H9 (cell line): ENCODE measurements at places on chromosomes 4 and X.

DNA sequence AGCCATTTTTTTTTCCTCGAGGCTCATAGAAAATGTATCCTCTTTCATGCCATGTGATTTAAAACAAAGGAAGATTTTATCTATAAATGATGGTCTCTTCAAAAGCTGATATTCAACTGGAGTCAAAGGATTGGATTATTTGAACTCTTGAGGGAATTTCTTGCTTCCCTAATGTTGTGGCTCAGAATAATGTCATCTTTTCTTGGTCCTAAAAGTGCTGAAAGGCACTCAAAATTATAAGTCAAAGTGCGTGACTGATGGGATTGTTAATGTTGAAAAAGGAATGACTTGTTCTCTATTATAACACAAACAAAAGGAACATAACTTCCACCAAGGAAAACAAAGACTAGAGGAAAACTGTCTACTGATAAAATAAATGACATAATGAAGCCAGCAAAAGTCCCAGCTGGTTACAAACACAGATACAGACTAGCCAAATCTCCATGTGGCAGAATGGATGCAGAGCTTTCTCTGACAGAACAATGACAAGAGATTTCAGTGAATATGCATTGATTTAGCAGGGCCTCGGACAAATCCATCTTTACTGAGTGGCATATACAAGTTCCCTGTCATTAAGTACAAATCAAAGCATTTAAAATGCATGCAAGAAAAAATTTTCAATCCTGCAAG lies 552.6 kb downstream of the GBA3 start:
- DNase-seq: no peak

DNA sequence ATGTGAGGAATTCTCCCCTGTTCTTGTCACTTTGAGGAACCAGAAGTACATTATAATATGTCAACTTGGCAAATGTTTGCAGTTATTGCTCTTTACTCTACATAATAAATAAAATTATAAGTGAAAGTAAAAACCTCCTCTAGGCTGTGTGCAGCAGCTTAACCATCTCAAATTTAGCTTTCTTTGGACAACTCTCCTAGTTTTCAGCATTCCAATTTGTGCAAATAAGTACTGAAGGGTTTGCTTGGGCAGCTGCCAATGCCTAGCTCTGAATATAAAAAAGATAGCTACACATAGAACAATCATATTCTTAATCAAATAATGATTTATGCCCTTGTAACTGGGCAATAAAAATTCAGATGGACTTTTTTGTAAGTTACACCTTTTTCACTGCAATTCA lies 82.5 kb downstream of the GASK1B start:
- no peak for DNase-seq

GRCh38 chr4:183870997-183871396 lies 34.1 kb upstream of the STOX2 start:
- DNase-seq: no peak

DNA sequence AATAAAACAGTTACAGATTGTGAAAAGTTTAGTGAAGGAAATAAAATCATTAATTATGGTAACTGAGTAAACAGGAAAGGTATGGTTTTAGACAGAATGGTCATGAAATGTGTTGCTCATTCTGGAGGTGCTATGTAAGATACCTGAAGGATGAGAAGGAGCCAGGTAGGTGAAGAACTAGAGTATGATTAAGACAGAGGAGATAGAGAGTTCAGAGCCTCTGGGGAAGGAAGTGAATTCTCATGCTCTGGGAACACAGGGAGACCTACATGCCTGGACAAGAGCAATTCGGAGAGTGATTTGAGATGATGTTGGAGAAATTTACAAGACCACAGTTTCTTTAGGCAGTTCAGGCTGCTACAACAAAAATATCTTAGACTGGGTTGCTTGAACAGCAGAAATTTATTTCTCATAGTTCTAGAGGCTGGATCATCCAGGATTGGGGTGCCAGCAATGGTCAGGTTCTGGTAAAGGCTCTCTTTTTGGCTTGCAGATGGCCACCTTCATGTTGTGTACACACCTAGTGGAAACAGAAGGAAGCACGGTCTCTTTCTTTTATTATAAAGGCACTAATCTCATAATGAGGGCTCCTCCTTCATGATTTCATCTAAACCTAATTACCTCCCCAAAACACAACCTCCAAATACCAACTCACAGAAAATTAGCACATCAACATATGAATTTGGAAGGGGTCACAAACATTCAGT lies 1416.1 kb downstream of the PCDH7 start:
- no peak for DNase-seq

- DNase-seq: no peak
Measured at GRCh38 chr4:166400270-166400894, 527.3 kb downstream of the TLL1 start.

- DNase-seq: no peak
Measured at GRCh38 chr4:158255727-158256324, 45.5 kb downstream of the TMEM144 start.

- peak; percentile 85 for DNase-seq
Measured at GRCh38 chr4:4384837-4385236, 2.1 kb upstream of the NSG1 start.

GRCh38 chr4:155881555-155881954 lies 15.5 kb upstream of the ASIC5 start:
- no peak for DNase-seq
